Stimulated activated naive CD4-positive, alpha-beta T cell treated with Interleukin-2 at 50 U/mL for 16 hours (primary cell): ENCODE measurements at places on chromosomes 7 and 10.

- DNase-seq = no peak
These were observed 4.9 kb upstream of the KAT6B start for GRCh38 chr10:74821501-74821900.

DNA sequence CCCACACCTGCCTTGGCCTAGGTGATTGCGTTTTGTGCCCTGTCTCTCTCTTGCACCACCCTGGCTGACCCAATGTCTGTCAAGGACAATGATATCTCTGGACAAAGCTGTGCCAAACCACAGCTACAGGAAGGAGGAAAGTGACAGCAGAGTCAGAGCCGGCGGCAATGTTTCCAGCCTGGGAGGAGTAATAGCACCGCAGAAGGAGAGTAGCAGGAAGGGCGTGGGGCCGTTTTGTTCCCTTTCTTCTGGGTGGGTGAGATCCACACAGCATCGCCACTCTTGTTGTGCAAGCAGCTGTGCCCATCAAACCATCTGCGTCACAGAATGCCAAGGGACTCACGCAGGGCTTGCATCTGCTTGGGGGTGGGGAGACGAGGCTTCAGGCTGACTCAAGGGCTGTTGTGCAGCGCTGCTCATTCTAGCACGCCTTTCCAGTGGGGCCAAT, 341.6 kb upstream of the AUTS2 start:
- DNase-seq = no peak

DNA sequence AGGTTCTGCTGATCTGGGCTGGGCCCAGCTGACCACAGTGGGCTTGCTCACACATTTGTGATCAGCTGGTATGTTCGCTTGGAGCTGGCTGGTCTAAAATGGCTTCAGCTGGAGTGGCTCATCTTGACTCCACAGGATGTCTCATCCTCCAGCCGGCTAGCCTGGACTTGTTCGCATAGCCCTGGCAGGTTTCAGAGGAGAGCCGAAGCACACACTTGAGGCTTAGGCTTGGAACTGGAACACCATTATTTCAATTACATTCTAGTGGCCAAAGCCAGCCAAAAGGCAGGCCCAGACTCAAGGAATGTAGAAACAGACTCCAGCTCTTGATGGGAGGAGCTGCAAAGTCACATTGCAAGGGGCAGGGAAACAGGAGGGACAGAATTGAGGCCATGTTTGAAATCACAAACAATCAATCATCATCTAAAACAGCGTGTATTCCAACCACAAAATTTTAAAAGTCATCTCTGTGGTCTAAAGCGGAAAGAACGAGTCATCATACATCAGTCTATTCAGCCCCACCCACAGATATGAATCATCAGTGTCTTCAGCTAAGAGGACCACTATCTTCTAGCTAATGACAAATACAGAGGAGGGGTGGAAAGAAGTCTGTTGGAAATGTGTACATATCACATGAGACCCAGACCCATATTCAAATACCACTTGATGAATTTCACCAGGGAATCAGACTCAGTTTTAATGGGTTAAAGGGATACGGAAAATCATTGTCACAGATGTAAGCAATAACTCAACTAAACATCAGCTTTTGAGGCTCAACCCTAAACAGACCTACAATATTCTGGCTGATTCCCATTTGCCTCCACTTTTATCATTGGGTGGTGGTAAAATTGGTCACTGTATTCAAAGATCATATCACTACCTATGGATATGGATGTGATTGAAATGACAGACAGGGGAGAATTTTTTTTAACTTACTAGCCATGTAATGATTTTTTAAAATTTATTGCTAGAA, 139.0 kb upstream of the MKLN1 start:
- DNase-seq = peak; percentile 51

GRCh38 chr10:110218632-110219031, 11.2 kb downstream of the MXI1 start:
- DNase-seq = no peak

DNA sequence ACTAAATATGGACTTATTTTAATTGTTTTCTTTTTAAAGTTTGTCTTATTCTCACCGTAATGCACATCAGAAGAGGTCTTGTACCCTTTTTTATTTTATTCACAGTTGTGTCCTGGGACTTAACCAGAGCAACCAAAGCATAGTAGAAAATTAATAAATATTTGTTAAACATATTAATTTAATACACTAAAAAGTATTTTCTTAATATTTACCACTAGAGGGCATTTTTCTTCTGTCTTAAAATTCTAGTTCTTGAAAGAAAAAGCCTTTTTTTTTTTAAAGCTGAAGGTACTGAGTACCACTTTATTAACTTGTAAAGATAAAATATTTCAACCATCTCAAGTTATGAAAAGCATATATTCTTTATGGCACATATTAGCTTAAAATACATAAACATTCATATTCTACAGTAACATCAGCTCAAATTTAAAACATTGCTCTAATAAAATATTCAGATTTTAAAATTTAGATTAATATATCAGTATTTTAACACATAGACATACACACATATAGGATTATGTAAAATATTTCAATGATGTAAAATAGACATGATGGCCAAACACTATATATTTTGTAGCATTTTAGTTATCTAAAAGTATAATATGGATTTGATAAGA, 260.4 kb downstream of the SEMA3A start:
- DNase-seq = no peak

- no peak for DNase-seq
These were observed 109.6 kb upstream of the ZWINT start for GRCh38 chr10:56470701-56471100.

DNA sequence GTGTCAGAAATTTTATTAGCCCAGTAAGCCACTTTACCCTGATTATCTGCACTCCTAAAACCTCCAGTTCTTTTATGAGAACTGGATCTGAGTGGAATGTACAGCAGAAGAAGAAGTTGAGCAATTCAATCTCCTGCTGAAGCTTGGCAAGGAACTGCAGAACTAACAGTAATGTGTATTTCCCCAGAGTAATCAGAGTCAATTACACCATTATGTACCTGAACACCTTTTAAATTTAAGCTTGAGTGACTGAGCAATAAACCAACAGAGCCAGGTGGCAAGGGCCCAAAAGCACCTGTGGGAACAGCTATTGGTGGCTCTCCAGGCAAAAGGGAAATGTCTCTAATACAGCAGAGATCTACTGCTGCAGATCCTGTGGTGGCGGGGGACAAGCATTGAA, 40.1 kb upstream of the AKR1C2 start:
- DNase-seq = no peak

DNA sequence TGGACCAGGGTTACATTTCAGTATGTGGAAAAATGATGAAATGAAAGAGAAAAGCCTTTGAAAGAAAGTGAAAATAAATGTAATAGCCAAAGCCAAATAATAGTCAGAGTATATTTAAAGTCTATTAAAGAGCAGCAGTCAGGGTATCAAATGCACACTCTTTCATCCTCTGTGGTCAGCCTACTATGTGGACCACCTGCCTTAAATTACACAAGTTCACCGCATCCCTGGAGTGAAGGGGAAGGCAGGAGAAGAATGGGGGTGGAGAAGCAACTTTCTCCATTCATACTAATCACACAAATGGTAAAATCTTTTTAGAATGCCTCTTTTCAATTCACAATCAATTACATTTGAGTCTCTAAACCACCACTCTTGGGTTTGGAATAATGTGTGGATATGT, 16.0 kb downstream of the TWIST1 start:
- DNase-seq = no peak

DNA sequence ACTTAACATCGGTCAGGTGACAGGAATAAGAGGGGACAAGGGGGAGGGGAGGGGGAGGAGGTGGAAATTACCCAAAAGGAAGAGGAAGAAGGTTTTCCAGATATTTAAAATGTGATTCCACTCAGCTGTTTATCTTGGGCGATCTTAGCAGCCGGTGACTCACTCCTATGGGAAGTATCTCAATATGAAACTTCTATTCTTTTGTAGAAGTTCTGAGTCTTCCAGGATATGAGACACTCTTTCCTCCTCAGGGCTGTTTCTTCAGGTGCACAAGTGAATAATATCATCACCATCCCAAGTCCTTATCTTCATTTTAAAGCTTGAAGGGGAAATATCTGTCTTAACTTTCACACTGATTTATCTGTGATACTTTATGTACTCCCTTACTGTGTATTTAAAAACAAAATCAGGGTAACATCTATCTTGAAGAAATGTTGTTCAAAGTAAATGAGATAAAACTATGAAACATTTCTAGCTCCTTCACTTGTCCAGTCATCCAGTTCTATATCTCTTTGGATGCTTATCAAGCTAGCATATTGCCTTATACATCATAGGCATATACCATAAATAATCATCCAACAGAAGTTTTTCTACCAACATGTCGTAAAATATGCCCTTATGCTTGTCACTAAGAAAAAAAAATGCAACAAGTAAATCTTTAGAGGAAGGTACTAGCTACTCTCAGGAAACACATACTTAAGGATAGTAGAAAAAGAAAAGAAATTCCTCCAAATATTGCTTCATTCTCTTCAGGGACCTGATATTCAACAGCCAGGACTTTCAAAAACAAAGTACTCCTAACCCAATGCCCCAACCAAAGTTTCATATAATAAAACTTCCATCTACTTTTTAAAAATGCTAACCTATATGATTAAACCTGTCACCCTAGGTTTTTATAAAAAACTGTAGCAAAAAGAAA, 13.7 kb downstream of the DOCK4 start:
- no peak for DNase-seq

GRCh38 chr7:25218191-25218590, 10.1 kb downstream of the NPVF start:
- no peak for DNase-seq

GRCh38 chr7:151011097-151011409, 13.2 kb downstream of the ATG9B start:
- no peak for DNase-seq

DNA sequence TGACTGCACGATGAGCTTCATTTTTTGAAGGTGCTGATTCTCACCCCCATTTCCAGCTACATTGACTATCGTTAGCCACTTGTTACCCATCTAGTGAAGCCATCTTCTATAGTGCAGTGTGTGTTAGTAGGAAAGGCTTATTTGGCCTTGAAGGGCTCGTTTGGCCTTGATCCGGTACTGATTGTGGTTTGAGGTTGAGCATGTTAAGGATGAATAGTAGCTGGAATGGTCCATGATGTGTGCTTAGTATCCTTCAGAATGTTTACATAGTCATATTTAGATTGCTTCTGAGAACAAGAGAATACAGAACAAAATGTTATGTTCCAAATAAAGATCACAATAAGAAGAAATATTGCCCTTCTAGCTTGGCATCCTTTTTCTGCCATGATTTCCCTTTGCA, 591.5 kb downstream of the AUTS2 start:
- no peak for DNase-seq
